Peyer's patch (tissue), 4 donors: ENCODE measurements at places on chromosomes 4 and X. TPM values are rescaled to one million over a fixed set of nuclear protein-coding genes. Genes with fewer than 3 reads are reported as not detected.

DNA sequence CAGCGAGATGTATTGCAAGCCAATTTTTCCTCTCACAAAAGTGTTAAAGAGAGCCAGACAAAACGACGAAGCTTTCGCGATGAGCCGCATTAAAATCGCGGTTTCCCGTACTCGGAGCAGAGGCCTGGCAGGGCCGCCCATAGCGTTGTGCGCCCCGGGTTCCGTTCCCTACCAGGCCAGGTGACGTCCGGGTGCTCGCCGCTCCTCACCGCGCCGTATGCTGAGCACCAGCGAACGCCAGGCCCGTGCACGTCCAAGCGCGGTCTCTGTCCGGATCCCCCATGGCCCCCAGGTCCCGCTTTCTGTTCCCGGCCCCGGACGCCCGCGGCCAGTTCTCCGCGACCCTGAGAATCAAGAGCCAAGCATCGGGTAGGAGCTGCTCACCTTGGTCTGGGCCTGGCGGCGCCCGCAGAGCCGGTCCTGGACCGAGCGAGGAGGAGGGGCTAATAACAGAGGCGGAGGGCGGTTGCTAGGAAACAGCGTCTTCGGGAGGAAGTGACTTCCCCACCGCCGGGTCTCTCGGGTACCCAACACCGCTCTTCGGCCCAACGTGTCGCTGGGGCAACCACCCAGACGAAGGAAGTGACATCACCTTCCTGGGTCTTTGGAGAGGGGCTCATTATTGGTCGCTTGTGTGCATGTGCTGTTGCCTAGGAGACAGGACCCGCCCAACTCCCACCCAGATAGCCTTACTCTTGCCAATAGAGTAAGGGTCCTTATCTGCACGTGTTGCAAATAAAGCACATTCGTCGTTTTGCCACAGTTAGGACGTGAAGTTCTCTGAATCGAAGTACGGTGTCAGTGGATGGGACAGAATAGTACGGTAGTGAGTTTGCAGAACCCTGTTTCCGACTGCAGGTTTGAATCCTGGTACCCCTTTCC, at the start of gene MAP9:
Gene MAP9 (minus strand): TSS at position 579 of the 882 bp plus-strand sequence. CDS start 1,115 bp downstream, outside the sequence.
- peak within 1 kb of the TSS; percentile 64 for H3K4me3 ChIP-seq
- peaks cover 7% of the 10 kb centered on the region for H3K27me3 ChIP-seq
- H3K4me1 ChIP-seq, result no peaks in the 10 kb centered on the region
- DNase-seq, result peak; percentile 94
- H3K36me3 ChIP-seq, result no peaks in the 10 kb centered on the region

- no peak overlapping the region for H3K27ac ChIP-seq
- H3K4me3 ChIP-seq, result no peak overlapping the region
- H3K36me3 ChIP-seq, result no peaks in the 10 kb centered on the region
Measured at GRCh38 chr4:10728016-10728415, 43.4 kb upstream of the CLNK start.

DNA sequence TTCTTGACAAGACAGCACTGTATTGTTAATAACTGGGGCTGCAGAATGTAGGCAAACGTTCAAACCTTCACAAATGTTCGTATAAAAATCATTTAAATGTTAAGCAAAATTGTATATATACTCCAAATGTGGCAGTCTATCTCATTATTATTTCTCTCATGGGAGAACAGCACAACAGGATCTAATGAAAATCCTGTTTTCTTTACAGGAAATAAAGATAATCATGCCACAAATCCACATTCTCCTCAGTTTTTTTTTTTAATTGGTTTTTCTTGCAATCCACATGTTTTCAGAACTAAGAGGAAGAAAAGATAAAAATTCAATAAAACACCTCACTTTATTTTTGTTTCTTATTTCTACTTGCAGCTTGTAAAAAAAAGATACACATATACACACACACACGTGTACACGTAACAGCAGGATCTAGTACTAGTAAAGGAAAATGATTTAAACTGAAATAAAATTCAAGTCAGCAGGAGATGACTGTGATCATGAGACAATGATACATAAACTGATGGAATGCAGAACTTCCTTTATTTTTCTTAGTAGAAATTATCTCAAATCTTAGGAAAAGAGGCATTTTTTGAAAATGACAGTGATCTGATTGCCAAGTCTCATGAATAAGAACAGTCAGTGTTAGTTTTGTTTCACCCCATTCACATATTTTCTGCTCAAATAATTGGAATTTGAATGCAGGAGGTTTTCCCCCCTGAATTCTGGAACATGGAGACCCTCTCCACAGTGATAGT, 11.3 kb downstream of the APBB2 start:
- H3K27ac ChIP-seq, result no peak overlapping the region
- H3K27me3 ChIP-seq, result no peaks in the 10 kb centered on the region
- H3K4me3 ChIP-seq, result no peak overlapping the region
- no peak for DNase-seq

GRCh38 chrX:118508635-118509034, 13.0 kb downstream of the DOCK11 start:
- no peaks in the 10 kb centered on the region for H3K27me3 ChIP-seq
- no peak for DNase-seq
- no peak overlapping the region for H3K4me3 ChIP-seq
- no peaks in the 10 kb centered on the region for H3K36me3 ChIP-seq
- no peak overlapping the region for H3K27ac ChIP-seq

- no peaks in the 10 kb centered on the region for H3K27me3 ChIP-seq
- no peaks in the 10 kb centered on the region for H3K36me3 ChIP-seq
- no peak overlapping the region for H3K27ac ChIP-seq
- no peaks in the 10 kb centered on the region for H3K4me1 ChIP-seq
- H3K4me3 ChIP-seq, result no peak overlapping the region
- peak; percentile 47 for DNase-seq
Measured at GRCh38 chrX:152821145-152821765, 9.3 kb downstream of the CETN2 start.

DNA sequence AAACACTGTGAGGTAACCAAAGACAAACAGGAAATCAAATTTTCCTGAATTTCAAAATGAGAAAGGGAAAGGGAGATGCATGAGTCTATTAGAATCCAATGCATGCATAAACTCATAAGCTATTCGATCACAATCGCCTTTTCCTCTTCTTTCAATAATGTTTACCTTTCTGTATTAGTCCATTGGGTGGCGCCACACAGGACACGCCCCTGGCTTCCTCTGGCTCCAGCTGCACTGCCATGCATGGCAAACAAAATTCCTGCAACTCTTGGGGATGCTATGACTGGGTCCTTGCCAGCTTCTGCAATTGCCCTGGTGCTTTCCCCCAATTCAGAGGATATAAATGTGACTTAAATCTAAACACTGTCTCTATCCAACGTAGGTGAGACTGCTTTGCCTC, 424.5 kb upstream of the PCDH7 start:
- no peak overlapping the region for H3K27ac ChIP-seq
- no peak for DNase-seq
- H3K27me3 ChIP-seq, result no peaks in the 10 kb centered on the region
- H3K4me3 ChIP-seq, result no peak overlapping the region
- no peaks in the 10 kb centered on the region for H3K36me3 ChIP-seq

Gene ANKRD50
- 14.9 TPM for total RNA-seq

Gene IRS4
- total RNA-seq, result not detected

Gene FAM47C
- not detected for total RNA-seq

Gene FGFBP2
- not detected for total RNA-seq

Gene HSD17B13
- 4.0 TPM for total RNA-seq

Gene ATRX
- total RNA-seq, result 309 TPM

Gene SEL1L3
- 127 TPM for total RNA-seq

Gene SPANXC
- not detected for total RNA-seq

Gene GAGE13
- total RNA-seq, result not detected

Gene GABRB1
- not detected for total RNA-seq

Gene TRIM61
- not detected for total RNA-seq
